ENCODE measurements at places on chromosomes 4 and X.

DNA sequence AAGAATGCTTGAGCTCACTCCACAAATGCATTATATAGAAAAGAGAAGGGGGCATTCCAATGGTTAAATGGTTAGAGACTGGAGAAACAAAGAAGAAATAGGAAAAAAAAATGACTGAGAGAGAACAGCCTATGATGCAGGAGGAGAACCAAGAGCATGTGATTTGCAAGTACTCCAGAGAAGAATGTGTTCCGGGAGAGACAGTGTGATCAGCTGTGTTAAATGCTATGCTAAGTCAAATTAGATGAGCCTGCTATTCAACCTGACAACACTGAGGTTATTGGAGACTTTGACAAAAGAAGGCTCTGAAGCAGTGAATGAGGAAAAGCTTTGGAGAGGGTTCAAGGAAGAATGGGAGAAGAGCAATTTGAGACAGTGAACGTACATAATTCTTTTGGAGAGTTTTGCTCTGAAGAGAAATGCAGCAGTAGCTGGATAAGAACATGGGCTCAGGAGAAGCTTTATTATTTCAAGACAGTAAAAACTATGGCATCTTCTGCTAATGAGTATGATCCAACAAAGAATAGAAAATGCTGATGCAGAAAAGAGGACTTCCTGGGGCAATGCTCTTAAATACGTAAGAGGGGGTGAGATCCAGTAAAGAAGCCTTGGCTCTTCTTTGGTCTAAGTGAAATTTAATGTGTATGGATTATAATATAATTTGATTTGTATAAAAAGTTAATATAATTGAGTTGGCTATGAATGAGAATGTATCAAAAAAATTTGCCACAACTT lies 66.3 kb downstream of the PPP3CA start:
- no peak for DNase-seq

- DNase-seq = no peak
Measured at GRCh38 chr4:6910340-6910959, 824 bp downstream of the TBC1D14 start.

- no peak for DNase-seq
Measured at GRCh38 chr4:67204441-67204840, 340.9 kb downstream of the CENPC start.

DNA sequence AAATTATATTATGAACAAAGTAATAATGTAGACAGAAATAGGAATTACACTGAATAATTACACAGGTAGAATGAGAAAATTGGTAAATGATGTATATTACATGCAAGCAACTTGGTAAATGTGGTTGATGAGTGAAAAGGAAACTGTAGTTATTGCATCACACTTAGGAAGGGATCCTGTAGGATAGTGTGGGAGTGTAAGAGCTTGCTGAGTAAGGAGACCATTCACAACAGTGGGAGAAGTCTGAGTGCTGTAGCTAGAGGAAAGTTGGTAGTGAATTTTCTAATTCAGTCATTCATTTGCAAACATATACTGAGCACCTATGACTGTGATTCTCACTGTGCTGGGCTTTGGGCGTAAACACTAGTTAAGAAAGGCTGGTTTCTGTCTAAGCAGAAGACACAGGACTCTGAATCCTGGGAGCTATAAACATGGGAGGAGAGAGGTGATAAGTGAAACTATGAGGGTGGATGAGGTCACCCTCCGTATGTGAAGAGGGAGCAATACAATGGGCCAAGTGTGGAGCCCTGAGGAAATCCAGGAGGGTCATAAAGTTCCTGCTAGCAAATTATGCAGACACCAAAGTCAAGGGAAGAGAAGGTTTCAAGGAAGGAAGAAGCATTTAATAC lies 14.2 kb upstream of the CPE start:
- DNase-seq = peak; percentile 43

DNA sequence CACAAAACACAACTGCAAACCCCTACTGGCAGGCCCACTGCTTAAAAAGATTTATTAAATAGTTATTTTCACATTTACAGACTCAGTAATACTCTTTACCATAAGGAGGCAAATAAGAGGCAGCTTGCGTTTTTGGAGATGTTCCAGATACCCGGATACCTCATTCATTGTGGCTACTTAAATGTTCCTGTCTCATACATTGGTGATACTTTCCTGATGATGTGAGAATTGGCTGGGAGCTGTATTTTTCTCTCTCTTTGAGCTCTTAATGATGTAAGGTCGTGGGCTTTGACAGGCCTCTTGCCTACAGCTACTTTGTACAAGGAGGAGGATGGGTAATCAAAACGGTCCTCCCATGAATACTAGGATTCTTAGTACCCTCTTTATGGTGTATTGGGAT lies 101.5 kb downstream of the AKAP4 start:
- peak; percentile 42 for DNase-seq

DNA sequence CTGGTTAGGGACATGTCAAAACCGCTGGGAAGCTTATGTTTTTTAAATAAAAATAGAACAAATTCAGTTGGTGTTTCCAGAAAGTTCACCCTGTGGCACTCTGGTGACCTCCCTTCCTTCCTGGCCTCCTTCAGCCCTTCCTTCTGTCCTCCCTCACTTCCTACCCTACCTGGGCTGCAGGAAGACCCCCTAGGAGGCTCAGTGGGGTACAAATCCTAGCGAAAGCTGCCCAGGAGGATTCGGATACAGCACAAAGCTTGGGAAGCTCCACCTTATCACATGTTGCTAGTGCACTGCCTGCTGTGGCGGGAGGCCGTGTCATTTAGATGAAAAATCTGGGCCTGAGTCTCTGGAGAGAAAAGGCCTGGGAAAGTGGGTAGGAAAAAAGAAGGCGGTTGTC lies 60.5 kb downstream of the FHDC1 start:
- DNase-seq = no peak

DNA sequence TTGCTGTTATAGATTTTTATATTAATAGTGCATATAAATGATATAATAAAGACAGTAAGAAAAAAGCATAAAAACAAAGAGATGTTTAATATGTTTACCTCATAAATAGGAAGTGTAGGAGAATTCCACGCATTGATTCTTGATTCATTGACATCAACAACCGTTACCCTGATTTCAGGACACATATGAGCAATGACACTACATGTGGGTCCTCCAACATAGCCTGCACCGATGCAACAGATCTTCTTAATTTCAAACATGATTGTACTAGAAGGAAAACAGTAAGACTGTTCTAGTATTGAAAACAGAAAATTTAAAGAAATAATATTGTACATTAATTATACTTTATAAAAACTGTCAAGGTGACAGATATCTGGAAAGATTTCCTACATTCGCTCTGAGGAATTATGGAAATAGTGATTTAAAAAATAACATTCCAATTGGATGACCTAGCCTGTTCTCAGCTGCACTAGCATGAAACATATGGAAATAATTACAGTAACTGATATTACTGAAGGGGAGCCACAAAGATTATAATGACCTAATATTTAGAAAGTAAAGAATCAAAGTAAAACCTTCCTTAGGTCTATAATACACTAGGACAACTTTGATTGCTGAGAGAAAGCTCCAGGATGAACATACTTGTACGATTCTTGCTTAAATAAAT lies 5.9 kb downstream of the UGDH start:
- DNase-seq = peak; percentile 81

GRCh38 chr4:28744066-28744465 lies 1883.4 kb downstream of the STIM2 start:
- DNase-seq = no peak

- DNase-seq = no peak
Measured at GRCh38 chrX:133983974-133984845, 1.2 kb downstream of the GPC3 start.

- DNase-seq = no peak
Measured at GRCh38 chrX:131067216-131067615, 9.1 kb downstream of the ARHGAP36 start.

GRCh38 chr4:7187168-7187535 lies 5.2 kb upstream of the SORCS2 start:
- DNase-seq = no peak

GRCh38 chr4:11614426-11614825 lies 185.7 kb upstream of the HS3ST1 start:
- DNase-seq = no peak

DNA sequence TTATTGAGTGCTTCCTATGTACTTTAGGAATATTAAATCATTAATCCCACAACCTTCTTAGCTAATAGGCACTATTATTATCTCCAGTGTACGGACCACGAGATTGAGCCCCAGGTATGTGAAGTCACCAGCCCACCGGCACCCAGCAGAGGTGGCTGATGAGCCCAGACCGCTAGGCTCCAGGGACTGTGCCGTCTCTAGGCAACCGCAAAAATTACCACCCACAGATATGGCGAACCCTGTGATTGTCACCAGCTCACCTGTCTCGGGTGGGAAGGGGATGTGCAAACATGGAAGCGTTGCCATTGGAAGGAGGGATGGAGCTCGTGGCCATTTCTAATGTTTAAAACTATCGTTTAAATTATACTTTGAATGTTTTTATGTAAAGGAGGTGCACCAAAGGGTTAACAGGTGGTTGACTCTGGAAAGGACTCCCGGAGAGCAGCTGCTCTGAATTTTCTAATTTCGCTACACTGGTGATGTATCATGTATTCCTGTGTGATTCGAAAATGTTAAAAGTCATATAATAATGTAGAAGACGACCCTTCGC lies 21.0 kb upstream of the JAKMIP1 start:
- DNase-seq = no peak

DNA sequence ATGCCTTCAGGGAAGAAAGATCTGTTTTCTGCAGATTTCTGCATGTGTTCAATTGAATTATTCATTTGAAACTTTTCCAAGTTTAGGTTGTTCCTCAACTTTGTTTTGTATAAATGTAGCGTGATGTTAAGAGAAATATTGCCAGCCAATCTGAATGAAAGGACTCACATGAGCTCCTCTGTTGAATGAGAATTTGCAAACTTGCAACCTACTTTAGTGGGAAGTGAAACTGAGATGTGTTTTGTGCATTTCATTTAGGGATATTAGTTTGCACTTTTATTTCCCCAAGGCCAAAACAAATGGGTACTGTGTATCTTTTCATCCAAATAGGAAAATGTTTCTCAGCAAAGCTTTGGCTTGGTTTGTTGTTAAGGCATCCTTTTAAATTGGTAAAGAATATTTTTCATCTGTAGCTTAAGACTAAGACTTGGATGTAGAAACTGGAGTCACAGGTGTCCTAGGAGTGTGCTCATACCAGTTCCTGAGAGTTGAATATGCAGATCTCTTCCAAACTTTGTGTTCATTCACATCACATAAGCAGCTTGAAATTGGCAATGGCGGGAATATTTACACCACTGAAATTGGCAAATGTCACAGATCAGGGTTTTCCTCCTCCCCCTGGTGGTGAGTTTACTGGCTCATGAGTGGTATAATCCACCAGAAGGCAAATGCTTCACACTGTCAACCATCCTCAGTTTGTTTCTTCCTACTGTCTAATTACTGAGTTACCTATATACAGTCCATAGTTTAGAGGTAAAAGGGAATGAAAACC lies 193.6 kb upstream of the BANK1 start:
- DNase-seq = no peak

DNA sequence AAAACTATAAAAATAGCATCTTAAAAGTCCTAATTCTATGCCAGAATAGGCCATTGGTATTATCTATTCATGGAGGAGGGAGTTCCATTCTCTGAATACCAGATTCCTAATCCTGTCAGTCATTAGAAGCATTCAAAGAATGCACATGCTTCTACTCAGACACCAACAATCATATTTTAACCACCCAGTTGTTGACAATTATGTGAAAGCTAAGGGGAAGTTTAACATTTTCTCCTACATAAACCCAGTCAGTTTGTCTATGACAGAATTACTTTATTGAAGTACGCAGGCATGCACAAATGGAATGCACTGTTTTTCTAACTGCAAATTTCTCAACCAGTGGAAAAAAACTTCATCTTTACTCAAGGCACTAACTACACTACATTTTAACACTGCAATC lies 69.6 kb upstream of the MTNR1A start:
- peak; percentile 94 for DNase-seq

GRCh38 chr4:8163436-8164193 lies 5.0 kb upstream of the ABLIM2 start:
- no peak for DNase-seq

DNA sequence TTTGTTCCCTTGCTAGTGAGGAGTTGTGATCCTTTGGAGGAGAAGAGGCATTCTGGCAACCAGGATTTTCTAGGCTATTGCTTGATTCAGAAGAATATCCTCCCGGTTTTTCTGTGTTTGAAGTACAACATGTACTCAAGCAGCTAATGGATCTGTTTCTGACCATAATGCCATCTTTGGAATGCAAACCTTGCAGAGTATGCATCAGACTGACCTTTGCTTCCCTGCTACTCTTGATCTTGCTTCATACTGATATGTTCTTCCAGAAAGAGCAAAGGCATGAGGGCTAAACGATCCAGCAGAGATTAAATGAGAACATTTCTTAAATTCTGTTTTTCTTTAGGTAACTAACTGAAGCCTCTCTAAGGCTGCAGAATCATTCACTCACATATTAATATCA lies 265.4 kb upstream of the SLC7A11 start:
- DNase-seq = peak; percentile 54

Measured in fibroblast of upper back skin (primary cell).